ENCODE measurements at places on chromosomes 6 and 20. TPM values are rescaled to one million over a fixed set of nuclear protein-coding genes. Genes with fewer than 3 reads are reported as not detected.

- no peaks in the 10 kb centered on the region for H3K27me3 ChIP-seq
- no peaks in the 10 kb centered on the region for H3K4me1 ChIP-seq
- no peak for DNase-seq
- H3K27ac ChIP-seq = no peak overlapping the region
- no peaks in the 10 kb centered on the region for H3K36me3 ChIP-seq
Observed at GRCh38 chr20:15547119-15547518, 1026.1 kb downstream of the KIF16B start.

The BPIFA1 gene
- total RNA-seq = not detected

DNA sequence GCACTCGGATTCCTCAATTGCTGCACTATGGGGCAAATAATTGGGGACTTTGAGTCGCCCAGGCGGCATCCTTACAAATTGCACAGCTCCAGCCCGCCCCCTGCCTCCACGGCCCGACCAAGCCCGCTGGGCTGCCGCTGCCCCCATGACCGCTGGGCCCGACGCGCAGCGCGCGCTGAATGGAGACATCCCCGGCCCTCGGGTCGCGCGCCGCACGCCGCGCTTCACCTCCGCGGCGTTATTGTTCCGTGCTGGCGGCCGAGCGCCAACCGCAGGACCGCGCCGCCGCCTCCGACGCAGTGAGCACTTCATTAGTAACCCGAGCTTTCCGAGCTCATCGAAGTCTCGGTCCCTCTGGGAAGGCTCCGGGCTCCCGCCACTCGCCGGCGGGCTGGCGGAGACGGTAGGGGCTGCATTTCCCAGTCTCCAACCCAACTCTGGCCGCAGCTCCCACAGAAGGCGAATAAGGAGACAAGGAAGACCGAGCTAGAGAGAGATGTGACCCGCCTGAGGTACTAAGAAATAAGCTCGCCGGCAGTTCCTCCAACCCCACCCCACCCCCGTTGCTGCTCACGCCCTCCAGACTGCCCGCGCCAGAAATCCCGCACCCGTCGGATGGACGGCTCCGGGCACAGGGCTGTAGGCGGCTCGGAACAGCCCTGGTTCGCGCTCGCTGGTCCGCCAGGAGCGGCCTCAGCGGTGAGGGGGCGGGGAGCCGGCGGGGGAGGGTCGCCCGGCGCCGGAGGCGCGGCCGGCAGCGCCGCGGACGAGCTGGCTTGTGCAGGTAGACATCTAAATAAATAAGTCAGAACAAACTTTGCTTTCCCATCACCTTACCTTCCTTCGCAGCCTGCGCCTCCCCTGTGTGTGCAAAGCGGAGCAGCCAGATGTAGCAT is 703 bp downstream of the EPHA7 start:
- no peak for DNase-seq
- peaks cover 19% of the 10 kb centered on the region for H3K4me1 ChIP-seq
- peak overlapping the region; percentile 73 for H3K4me3 ChIP-seq
- H3K36me3 ChIP-seq = no peaks in the 10 kb centered on the region
- H3K27me3 ChIP-seq = peaks cover 66% of the 10 kb centered on the region

The ABHD16B gene
- not detected for total RNA-seq

GRCh38 chr6:339480-339879 is 47.2 kb downstream of the DUSP22 start:
- H3K36me3 ChIP-seq = peaks cover 3% of the 10 kb centered on the region
- H3K27me3 ChIP-seq = peaks cover 2% of the 10 kb centered on the region
- H3K4me3 ChIP-seq = peak overlapping the region; percentile 75
- no peak overlapping the region for H3K27ac ChIP-seq
- H3K4me1 ChIP-seq = peaks cover 58% of the 10 kb centered on the region

The MROH8 gene
- total RNA-seq = 1.1 TPM

The CNR1 gene
- not detected for total RNA-seq

GRCh38 chr20:15814360-15814759 is 758.9 kb downstream of the KIF16B start:
- H3K36me3 ChIP-seq = no peaks in the 10 kb centered on the region
- H3K27ac ChIP-seq = no peak overlapping the region
- H3K4me1 ChIP-seq = no peaks in the 10 kb centered on the region
- H3K27me3 ChIP-seq = no peaks in the 10 kb centered on the region

The PEX7 gene
- 3.7 TPM for total RNA-seq

The SLC24A3 gene
- not detected for total RNA-seq

- H3K27ac ChIP-seq = peak overlapping the region; percentile 2
- H3K36me3 ChIP-seq = no peaks in the 10 kb centered on the region
- peak; percentile 35 for DNase-seq
- peaks cover 8% of the 10 kb centered on the region for H3K27me3 ChIP-seq
Observed at GRCh38 chr6:141562851-141563763, 569.6 kb upstream of the GJE1 start.

Data from activated T-helper 1 cell treated with anti-CD3 and anti-CD28 coated beads, Interleukin-12 subunit alpha, Interleukin-12 subunit beta, Interleukin-2, Interleukin-4 antibody, amounts not matched to agents 30 ng/mL and 10 ng/mL and 1 ng/mL, durations not matched to agents 14 hours and 24 hours and 36 hours (primary cell).